ENCODE measurements at places on chromosomes 7 and 10. TPM values are rescaled to one million over a fixed set of nuclear protein-coding genes. Genes with fewer than 3 reads are reported as not detected.

DNA sequence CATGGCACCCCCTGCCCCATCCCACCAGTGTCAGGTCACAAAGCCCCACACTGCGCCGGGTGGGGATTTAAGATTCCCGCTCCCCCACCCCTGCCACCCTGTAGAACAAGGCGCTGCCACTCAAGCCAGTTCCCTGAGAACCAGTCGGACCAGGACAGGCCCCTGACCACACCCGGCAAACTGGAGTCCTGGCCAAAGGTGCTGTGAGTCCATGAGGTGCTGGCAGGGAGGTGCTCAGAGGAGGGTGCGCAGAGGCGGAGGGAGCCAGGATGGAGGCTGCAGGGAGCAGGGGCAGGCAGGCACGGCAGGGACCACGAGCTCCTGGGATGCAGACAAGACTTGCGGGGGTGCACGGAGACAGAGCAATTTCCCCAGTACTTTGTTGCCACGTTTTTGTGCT lies 19.7 kb upstream of the GDI2 start:
- no peak for DNase-seq

DNA sequence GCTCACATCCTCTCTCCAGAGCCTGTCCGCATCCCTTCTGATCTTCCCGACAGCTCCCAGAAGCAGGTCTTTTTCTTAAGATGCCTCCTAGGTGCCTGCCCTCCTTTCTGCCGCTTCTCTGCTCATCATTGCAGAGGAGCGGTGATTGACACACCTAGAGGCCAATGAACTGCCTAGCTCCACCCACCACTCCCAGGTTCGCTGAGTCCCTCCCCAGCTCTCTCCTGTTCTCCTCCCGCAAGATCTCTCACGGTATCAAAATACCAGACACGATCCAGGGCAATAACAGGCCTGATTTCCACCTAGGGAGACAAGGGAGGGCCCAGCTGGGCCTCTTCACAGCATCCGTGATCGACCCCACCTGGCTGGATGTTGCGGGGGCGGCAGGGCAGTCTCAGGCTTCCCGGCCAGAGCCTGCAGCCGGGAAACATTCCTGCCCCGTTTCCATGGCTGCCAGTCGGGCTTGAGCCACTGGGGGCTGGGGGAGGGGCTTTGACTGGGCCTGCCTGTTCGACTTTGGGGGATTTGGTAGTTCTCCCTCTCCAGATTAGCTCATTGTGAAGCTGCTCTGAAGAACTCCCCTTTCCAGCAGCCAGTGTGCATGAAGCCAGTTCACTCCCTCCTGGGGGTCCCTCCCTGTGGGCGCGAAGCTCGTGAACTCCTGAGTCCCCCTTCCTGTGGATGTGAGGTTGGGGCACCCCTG lies 373.5 kb downstream of the RPS24 start:
- DNase-seq: peak; percentile 97

DNA sequence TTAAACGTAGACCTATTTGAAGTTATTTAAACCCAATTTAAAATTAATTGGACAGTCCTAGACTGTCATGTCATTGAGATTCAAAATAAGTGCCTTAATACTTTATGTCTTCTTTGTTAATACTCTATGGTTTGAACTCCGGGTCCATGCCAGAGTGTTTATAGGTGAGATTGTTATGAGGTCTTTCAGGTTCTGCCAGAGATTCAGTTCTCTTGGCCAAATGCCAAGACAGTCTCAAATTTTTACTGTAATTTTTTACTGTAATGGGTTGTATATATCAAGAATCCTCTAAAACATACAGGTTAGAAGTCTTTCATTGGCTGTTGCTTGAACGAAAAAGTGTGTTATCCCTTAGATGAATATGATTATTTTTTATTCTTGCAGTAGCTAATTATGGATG lies 3.9 kb downstream of the ADD3 start:
- no peak for DNase-seq

GRCh38 chr10:114577133-114577532 lies 80.9 kb downstream of the ABLIM1 start:
- no peak for DNase-seq

- no peak for DNase-seq
Measured at GRCh38 chr10:114801411-114801813, 20.2 kb upstream of the FHIP2A start.

- DNase-seq: peak; percentile 19
Measured at GRCh38 chr10:43940898-43941837, 292.5 kb upstream of the ZNF32 start.

DNA sequence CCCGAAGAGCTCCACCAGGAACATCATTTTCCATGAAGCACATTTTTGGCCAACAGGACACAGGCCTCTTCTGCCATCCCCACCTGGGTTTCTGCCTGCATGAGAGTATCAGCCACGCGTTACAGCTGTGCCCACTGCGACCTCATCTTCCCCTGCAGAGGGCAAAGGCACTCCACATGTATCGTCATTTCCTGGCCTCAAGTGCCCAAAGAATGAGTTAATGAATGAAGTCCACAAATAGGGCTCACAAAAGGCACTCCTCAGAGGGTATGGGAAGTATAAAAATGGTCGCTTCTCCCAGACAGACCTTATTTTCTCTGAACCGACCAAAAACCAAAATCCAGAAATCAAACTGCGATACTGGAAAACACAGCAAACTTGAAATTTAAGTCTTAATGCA lies 18.5 kb downstream of the ELMO1 start:
- no peak for DNase-seq

DNA sequence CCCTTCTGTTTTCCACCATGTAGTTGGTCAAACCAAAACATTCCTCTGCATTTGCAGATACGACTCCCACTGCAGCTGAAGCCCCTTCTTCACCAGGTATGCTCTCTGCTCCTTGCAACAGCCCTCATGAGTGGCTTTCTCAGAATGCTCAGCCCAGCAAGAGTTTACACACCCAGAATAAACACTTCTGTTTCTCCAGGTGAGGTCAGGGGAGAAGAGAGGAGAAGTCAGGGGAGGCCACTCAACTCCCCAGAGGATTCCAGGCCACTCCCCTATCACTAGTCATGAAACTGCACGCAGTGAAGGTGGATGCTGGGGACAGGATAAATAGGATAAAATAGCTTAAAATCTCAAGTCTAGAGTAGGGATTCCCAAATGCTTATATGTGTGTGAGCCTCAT lies 31.2 kb downstream of the CUZD1 start:
- no peak for DNase-seq

GRCh38 chr7:115471891-115472290 lies 550.0 kb downstream of the MDFIC start:
- DNase-seq: no peak

GRCh38 chr10:12605580-12606405 lies 256.4 kb downstream of the CAMK1D start:
- DNase-seq: peak; percentile 39

DNA sequence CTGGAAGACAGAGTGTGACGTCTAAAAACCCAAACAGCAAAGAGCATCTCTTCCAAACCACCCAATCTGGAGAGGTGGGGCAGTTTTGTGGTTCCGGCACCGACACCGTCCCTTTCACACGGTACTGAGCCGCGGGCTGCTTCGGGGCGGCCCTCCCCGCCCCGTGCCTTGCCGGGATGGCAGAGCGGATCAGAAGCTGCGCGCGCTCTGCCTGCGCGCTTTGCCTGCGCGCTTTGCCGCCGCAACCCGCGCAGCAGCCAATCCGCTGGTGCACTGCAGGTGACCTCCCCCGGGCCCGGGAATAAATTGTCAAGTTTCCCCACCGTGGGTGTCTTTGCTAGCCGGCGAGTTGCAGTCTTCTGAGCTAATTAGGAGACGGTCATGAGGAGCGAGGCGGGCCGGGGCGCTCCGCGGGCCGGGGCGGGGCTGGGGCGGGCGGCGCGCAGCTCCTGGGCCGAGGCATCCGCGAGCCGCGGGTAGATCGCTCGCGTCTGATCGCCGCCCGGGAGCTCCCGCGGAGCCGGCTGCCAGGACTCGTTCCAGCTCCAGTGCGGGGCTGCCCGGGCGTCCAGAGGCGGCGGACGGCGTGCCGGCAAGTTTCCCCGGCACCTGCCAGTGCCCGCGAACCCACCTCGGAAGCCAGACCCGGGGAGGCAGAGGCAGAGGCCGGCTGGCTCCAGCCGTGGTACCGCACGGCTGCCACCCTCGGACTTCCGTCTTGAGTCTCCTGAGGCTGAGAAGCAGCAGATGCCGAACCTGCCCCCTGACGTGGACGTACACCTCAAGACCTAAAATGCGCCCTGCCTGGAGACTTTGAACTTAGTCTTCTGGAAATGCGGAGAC lies 536.0 kb upstream of the GALNT17 start:
- no peak for DNase-seq

Gene LIPM
- not detected for total RNA-seq

Gene CLRN3
- total RNA-seq: 1.1 TPM

Gene HSPA12A
- total RNA-seq: 22.9 TPM
